Kidney (tissue), 22 donors: ENCODE measurements at places on chromosomes 2 and 18. TPM values are rescaled to one million over a fixed set of nuclear protein-coding genes. Genes with fewer than 3 reads are reported as not detected.
A peak's percentile ranks its signal among the peaks of the same experiment; 100 is the strongest.

DNA sequence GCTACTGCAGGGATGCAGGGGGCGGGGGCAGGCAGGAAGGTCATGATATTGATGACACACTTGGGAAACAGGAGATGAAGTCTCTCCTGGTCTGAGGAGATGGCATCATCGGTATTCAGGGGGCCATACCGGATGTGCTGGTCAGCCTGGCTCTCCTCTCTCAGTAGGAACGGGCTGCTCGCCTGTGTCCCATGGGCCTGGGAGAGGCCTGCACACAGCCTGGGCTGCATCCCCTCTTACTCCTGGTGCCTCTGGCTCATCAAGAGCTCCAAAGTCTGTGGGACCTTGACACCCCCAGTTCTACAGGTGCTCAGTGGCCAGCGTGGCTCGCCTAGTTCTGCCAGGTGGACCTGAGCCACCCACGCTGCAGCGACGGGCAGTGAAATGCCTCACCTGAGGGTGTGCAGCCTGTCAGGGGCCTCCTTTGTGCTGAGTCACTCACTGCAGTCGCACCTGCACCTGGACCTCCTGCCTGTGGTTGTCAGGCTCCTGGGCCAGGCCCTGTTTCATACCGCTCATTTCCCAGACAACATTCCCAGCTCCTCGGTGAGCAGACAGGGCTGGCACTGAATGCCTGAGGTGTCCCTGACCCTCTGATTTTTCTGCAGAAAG, 18.6 kb upstream of the CNDP1 start:
- H3K27ac ChIP-seq: no peak overlapping the region
- H3K4me1 ChIP-seq: no peaks in the 10 kb centered on the region
- DNase-seq: no peak
- H3K27me3 ChIP-seq: no peaks in the 10 kb centered on the region
- H3K36me3 ChIP-seq: peaks cover 14% of the 10 kb centered on the region

The COPS8 gene
- 67.6 TPM for polyA plus RNA-seq

The SKOR2 gene
- polyA plus RNA-seq: not detected

DNA sequence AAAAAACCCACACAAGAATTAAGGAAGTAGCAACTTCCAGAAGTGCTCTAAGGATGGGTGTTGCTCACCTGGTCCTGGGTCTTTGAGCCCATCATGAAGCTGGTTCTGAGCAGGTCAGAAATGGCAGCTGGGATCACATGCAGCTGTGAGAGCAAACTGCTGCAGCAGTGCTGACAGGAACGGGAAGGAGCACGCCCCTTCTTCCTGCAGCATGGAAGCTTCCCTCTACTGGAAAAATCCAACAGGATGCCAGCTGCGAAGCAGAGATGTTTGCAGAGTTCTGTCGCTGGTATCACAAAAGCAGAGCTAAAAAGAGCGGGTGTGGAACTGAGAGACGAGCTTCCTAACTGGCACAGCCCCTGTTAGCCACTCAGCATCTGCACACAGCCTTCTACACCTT, 33.7 kb downstream of the EIF4E2 start:
- no peaks in the 10 kb centered on the region for H3K36me3 ChIP-seq
- H3K27me3 ChIP-seq: no peaks in the 10 kb centered on the region
- no peak overlapping the region for H3K27ac ChIP-seq

The MYO7B gene
- 22.2 TPM for polyA plus RNA-seq

GRCh38 chr18:54532962-54533361, 58.1 kb upstream of the DYNAP start:
- no peaks in the 10 kb centered on the region for H3K36me3 ChIP-seq
- no peak overlapping the region for H3K4me3 ChIP-seq
- no peak overlapping the region for H3K27ac ChIP-seq
- H3K27me3 ChIP-seq: no peaks in the 10 kb centered on the region
- no peaks in the 10 kb centered on the region for H3K4me1 ChIP-seq

DNA sequence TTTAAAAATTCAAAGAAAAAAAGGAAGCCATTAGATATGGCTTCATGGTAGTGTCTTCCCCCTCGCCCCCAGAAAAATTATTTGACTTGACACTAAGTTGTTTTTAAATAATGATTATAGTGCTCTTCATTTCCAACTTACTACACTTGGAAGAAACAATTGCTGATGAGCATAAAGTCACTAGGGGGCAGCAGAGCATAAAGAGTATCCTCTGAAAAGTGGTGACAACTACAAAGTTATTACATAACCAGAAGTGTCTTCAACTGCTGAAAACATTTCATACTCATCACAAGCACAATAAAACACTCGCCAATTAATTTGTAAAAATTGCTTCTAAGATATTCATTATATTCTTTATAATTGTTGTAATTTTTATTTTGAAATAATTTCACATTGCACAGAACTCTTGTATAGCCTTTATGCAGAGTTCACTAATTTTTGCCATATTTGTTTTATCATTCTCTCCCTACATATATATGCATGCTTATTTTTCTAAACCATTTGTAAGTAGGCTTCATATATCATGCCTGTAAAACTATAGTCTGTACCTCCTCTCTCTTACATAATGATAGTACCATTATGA, 54.9 kb downstream of the EXOC6B start:
- no peak overlapping the region for H3K4me3 ChIP-seq
- no peaks in the 10 kb centered on the region for H3K27me3 ChIP-seq
- no peaks in the 10 kb centered on the region for H3K4me1 ChIP-seq
- no peaks in the 10 kb centered on the region for H3K36me3 ChIP-seq

GRCh38 chr2:173272849-173273248, 81.8 kb upstream of the CDCA7 start:
- no peaks in the 10 kb centered on the region for H3K4me1 ChIP-seq
- no peaks in the 10 kb centered on the region for H3K36me3 ChIP-seq

DNA sequence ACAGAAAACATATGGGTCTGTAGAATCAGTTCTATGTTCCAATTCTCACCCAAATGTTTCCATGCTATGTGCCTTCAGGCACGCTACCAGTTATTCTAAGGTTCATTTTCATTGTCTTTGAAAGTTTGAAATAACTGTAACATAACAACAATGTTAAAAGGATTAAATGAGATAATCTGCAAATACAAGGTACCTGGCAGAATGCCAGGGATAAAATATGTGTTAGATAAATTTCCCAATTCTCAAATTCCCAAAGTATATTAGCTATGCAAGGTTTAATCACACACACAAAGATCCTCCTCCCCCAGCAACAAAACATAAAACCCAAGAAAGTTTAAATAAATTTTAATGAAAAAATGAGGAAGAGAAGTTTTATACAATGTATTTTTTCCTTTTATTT, 261.2 kb downstream of the LRP1B start:
- no peaks in the 10 kb centered on the region for H3K4me1 ChIP-seq
- no peak for DNase-seq
- H3K27me3 ChIP-seq: no peaks in the 10 kb centered on the region
- no peak overlapping the region for H3K27ac ChIP-seq
- H3K4me3 ChIP-seq: no peak overlapping the region
- H3K36me3 ChIP-seq: no peaks in the 10 kb centered on the region

The MBD2 gene
- 79.1 TPM for polyA plus RNA-seq

DNA sequence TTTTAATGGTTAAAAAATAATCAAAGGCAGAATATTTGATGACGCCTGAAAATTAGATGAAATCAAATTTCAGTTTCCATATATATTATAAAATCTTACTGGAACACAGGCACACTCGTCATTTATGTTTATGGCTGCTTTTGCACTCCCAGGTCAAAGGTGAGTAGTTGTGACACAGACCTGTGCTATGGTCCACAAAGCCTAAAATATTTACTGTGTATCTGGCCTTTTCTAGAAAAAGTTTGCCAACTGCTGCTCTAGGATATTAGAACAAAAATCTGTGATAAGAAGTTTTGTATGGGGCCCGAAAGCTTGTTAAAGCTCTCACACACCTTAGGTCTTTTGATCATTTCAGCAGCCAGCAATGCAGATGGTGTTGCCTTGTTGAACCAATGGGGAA, 104.3 kb downstream of the PKP4 start:
- no peak for DNase-seq
- no peak overlapping the region for H3K27ac ChIP-seq
- H3K36me3 ChIP-seq: no peaks in the 10 kb centered on the region
- no peak overlapping the region for H3K4me3 ChIP-seq
- no peaks in the 10 kb centered on the region for H3K27me3 ChIP-seq
- no peaks in the 10 kb centered on the region for H3K4me1 ChIP-seq

- H3K36me3 ChIP-seq: no peaks in the 10 kb centered on the region
- no peak for DNase-seq
- H3K4me3 ChIP-seq: no peak overlapping the region
Measured at GRCh38 chr2:111954602-111955332, 56.4 kb downstream of the MERTK start.

DNA sequence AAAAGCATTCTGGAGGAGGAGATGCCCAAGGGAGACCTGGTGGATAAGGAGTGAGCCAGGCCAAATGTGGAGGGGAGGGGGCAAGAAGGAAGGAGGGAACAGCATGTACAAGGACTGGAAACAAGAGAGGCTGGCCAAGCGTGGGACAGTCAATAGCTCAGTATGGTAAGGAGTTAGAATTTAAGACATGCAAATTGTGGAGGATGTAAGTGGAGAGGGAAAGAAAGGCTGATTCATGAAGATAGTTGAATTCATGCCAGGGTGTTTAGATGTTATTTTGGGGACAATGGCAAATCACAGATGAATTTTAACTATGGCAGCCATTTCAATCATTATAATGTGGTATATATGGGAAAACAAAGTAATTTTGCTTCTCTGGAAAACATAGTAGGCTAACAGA, 462.3 kb downstream of the MEIS1 start:
- no peak overlapping the region for H3K4me3 ChIP-seq
- no peak overlapping the region for H3K27ac ChIP-seq
- no peaks in the 10 kb centered on the region for H3K36me3 ChIP-seq
- no peak for DNase-seq

The ACTG2 gene
- 6.6 TPM for polyA plus RNA-seq

DNA sequence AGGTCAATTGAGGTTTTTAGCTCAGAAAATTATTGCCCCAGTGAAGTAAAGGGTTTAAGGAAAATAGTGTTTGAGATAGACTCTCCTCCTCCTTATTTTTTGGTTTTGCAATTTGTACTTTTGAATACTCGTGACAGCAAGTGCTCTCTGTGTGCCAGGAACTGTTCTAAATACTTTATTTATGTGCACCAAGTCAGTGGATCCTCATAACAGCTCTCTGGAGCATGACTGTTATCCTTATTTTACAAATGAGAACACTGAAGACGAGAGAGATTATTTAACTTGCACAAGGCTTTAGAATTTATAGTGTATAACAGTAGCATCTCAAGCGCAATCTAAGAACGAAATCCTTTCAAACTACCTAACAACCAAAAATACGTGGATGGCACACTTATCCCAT, 24.7 kb downstream of the BABAM2 start:
- no peak for DNase-seq
- no peaks in the 10 kb centered on the region for H3K36me3 ChIP-seq
- no peaks in the 10 kb centered on the region for H3K27me3 ChIP-seq
- H3K27ac ChIP-seq: peak overlapping the region; percentile 48

- no peaks in the 10 kb centered on the region for H3K27me3 ChIP-seq
- H3K4me1 ChIP-seq: peaks cover 6% of the 10 kb centered on the region
- H3K4me3 ChIP-seq: peak overlapping the region; percentile 3
- H3K27ac ChIP-seq: peak overlapping the region; percentile 70
Measured at GRCh38 chr2:144511937-144512336, 8.0 kb downstream of the ZEB2 start.

The SNED1 gene
- polyA plus RNA-seq: 3.0 TPM

GRCh38 chr2:104433657-104434056, 420.3 kb upstream of the POU3F3 start:
- no peak for DNase-seq
- no peaks in the 10 kb centered on the region for H3K4me1 ChIP-seq
- no peak overlapping the region for H3K4me3 ChIP-seq
- no peaks in the 10 kb centered on the region for H3K27me3 ChIP-seq
- no peaks in the 10 kb centered on the region for H3K36me3 ChIP-seq

The MPP4 gene
- not detected for polyA plus RNA-seq

GRCh38 chr2:230668939-230669303, 43.7 kb upstream of the CAB39 start:
- peaks cover 6% of the 10 kb centered on the region for H3K4me1 ChIP-seq
- H3K36me3 ChIP-seq: no peaks in the 10 kb centered on the region
- no peaks in the 10 kb centered on the region for H3K27me3 ChIP-seq
- no peak overlapping the region for H3K27ac ChIP-seq
- H3K4me3 ChIP-seq: no peak overlapping the region
- no peak for DNase-seq

- no peak for DNase-seq
- H3K27me3 ChIP-seq: no peaks in the 10 kb centered on the region
- no peak overlapping the region for H3K27ac ChIP-seq
Measured at GRCh38 chr2:211469664-211470059, 913.3 kb downstream of the CPS1 start.

The HTR2B gene
- 2.0 TPM for polyA plus RNA-seq

- H3K4me3 ChIP-seq: no peak overlapping the region
- DNase-seq: no peak
- no peaks in the 10 kb centered on the region for H3K4me1 ChIP-seq
- H3K27ac ChIP-seq: no peak overlapping the region
Measured at GRCh38 chr2:102442967-102443828, 20.2 kb downstream of the IL18RAP start.

DNA sequence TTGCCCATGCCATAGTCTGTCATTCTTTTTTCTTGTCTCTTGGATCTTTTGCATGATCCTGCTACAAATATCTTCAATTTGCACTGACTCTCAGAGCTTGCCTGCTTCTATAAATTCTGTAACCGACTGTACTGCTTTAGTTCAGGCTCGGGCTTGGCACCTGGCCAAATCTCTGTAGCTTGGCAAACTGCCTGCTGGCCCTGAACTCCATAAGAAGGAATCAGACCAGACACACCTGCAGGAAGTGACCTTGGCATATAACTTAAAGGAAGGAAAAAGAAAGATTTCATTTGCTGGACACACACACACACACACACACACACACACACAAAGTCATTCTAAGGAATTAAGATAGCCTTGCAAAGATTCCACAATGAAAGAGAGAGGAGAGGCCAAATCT, 291.2 kb upstream of the DDX18 start:
- H3K27me3 ChIP-seq: no peaks in the 10 kb centered on the region
- peak; percentile 81 for DNase-seq
- H3K4me3 ChIP-seq: no peak overlapping the region
- H3K36me3 ChIP-seq: no peaks in the 10 kb centered on the region
- no peaks in the 10 kb centered on the region for H3K4me1 ChIP-seq

DNA sequence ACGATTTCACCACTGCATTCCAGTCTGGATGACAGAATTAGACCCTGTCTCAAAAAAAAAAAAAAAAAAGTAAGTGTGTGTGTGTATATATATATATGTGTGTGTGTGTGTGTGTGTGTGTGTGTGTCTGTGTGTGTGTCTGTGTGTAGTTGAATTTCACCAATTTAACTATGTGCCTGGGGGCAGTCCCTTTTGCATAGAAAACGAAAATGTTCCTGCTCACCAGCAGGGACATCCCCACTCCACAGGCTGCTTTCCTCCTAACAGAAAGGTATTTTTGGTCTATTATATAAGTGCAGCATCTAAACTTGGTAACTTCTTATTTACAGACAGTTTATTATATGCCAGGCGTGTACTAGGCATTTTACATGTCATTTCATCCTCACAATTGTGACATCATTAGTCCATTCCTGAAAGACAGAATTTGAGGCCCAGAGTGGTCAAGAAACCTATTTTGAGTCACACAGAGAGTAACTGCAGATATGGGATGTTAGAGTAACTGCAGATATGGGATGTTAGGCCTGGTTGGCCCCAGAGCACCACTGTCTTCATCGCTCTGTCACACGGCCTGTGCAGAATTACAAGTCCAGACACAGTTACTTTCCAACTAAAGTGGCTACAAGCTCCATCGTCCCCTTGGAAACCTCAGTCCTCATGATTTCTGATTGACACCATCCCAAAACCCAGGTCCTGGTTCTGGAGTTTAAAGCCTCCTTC, 9.3 kb upstream of the TTL start:
- H3K4me1 ChIP-seq: no peaks in the 10 kb centered on the region
- H3K4me3 ChIP-seq: no peak overlapping the region
- no peak overlapping the region for H3K27ac ChIP-seq
- no peaks in the 10 kb centered on the region for H3K27me3 ChIP-seq
- no peak for DNase-seq
